GM23248 (cell line): ENCODE measurements at places on chromosomes 16 and 17.
A peak's percentile ranks its signal among the peaks of the same experiment; 100 is the strongest.

- DNase-seq = peak; percentile 73
Measured at GRCh38 chr17:75827308-75828075, 16.7 kb downstream of the UNC13D start.

DNA sequence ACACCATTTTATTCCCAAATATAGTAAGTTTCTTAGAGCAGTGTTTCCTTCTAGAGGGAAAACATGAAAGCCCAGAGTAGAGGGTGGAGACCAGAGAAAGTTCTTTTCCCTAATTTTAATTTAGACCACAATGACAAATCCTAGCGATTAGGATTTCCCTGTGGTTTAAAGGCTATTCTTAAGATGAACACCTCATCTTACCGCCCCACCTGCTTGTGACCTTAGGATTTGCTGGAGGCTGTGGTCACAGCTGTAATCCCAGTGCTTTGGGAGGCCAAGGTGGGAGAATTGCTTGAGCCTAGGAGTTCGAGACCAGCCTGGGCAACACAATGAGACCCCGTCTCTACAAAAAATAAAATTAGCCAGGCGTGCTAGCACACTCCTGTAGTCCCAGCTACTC, 51.1 kb downstream of the GPRC5B start:
- no peak for DNase-seq

- no peak for DNase-seq
Measured at GRCh38 chr17:7208754-7209460, 10.7 kb downstream of the DLG4 start.

DNA sequence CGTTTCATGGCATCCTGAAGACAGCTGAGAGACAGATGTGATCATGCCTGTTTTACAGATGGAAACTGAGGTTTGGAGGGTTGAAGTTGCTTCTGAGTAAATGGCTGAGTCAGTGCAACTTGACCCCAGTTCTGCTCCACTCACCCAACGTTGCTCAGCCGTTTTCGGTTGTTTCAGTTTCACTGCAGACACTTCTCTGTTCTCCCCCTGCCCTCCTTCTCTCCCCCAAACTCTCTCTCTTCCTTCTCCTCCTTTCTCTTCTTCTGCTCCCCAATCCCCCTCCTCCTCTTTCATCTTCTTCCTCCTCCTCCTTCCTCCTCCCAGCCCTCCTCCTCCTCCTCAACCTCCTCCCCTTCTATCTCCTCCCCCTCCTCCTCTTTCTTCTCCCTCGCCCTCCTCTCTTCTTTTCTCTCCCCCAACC, 9.4 kb upstream of the CEP20 start:
- peak; percentile 73 for DNase-seq

GRCh38 chr17:50634224-50634914, at the start of gene ABCC3:
Gene ABCC3 (plus strand): TSS chr17:50634881. CDS start chr17:50634937, 56 bp downstream.
- DNase-seq = peak; percentile 68

DNA sequence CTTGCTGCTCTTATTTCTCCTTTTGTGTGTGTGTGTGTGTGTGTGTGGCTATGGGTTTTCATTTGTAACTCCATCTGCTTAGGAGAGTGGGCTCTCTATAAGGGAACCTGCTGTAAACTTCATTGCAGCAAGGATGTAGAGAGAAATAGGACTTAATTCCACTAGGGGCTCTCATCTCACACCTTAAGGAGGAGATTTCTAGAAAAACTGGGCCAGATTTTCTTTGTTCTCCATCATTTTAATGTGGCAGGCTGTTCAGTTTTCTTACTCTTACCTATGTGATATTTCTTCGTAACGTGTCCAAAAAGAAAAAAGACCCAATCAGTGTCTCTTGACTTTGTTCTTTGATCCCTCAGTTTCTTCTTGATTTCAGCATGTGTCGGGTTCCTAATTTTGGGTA, 4.5 kb upstream of the CASC3 start:
- DNase-seq = no peak
